ENCODE measurements at places on chromosomes 5 and 9. TPM values are rescaled to one million over a fixed set of nuclear protein-coding genes. Genes with fewer than 3 reads are reported as not detected.

The LTC4S gene
- total RNA-seq: 2.3 TPM

DNA sequence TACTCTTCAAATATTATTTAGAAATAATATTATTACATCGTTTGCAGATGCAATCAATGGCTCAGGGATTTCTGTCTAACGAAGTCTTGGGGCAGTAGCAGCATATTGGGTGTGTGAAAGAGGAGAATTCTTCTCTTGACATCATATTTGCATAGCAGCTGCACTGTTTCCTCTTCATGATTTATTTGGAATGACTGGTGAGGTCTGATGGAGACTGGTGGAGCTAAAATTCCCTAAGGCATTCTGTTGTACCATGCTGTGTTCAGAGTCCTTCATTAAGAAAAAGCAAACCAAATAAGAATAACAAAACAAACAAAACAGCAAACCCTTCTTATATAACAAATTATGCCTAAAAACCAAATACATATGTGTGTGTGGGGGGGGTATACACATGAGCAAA, 177.6 kb downstream of the DIRAS2 start:
- DNase-seq: no peak

DNA sequence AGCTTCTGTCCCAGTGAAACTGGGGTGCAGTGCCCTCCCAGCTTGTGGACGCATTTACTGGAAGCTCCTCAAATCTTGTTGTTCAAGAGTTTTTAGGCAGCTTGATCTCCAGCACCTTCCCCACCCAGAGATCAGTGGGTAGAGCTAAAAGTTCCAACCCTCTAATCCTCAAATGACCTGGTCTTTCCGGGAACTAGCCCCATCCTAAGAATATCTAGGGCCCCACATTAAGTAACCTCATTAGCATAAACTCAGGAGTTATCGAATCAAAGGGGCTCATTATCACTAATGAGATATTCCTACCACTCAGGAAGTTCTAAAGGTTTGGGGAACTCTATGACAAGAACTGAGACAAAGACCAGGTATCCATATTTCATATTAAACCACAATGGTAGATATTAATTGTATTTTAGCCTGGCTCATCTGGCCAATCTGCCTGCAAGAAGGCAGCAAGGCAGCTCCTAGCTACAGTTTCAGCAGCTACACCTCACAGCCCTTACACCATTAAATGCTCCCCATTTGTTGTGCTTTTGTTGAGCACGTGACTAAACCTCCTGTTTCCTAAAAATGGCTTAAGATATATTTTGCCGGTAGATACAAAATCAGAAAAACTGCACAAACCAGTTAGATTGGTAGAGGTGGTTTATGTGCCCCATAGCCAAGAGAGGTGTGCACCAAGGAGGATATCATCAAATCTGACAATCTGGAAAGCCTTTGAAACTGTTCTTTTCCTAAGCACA, 24.6 kb upstream of the SLC22A5 start:
- no peak for DNase-seq

- DNase-seq: no peak
Measured at GRCh38 chr5:111742177-111742994, 14.6 kb downstream of the NREP start.

DNA sequence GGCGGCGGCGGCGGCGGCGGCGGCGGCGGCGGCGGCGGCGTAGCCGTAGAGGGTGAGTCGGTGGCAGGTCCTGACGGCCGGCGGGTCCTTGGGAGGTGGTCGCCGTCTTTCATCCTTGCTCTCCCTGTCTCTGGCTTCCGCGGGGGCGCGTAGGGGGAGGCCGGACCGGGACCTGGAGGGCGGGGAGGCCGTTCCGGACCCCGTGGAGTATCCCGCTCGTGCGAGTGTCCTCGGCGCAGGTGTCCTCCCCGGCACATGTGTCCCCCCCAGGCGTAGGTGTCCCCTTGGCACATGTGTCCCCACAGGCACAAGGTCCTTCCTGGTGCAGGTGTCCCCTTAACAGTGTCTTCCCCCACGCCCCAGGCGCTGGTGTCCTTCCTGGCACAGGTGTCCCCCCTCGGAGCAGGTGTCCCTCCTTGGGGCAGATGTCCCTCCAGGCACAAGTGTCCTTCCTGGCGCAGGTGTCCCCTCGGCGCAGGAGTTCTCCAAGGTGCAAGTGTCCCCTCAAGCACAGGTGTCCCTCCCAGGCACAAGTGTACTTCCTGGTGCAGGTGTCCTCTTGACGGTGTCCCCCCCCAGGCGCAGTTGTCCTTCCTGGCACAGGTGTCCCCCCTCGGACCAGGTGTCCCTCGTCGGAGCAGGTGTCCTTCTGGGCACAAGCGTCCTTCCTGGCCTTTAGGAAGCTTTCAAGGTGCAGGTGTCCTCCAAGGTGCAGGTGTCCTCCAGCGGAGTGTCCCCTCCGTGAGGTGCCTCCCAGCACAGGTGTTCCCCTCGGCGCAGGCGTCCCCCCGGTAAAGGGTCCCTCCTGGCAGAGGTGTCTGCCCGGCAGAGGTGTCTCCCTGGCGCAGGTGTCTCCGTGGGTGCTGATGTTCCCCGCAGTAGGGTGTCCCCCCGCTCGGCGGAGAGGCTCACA, 519 bp downstream of the EXOC3 start:
- peak; percentile 19 for DNase-seq

All from activated T-cell treated with anti-CD3 and anti-CD28 coated beads, Interleukin-2, amount 50 U/mL, for 4 hours (primary cell).